Mononuclear cell (primary cell): ENCODE measurements at places on chromosomes 1 and 21. TPM values are rescaled to one million over a fixed set of nuclear protein-coding genes. Genes with fewer than 3 reads are reported as not detected.

The SYT14 gene
- total RNA-seq = under 0.01 TPM

The TSPAN2 gene
- total RNA-seq = 2.6 TPM

The CLCNKA gene
- not detected for total RNA-seq

The OLFML3 gene
- total RNA-seq = 4.1 TPM

The TMEM269 gene
- total RNA-seq = 1.0 TPM

The FCRL1 gene
- 25.5 TPM for total RNA-seq

The IVL gene
- not detected for total RNA-seq

The ZNF593OS gene
- not detected for total RNA-seq

The OR2L5 gene
- total RNA-seq = not detected

The SEMA6C gene
- 0.52 TPM for total RNA-seq

The OPRD1 gene
- not detected for total RNA-seq

The KCNN3 gene
- total RNA-seq = 0.21 TPM

The C1orf94 gene
- total RNA-seq = not detected

The OR2G6 gene
- total RNA-seq = 0.10 TPM

The USF1 gene
- total RNA-seq = 86.8 TPM

The VAV3 gene
- 41.1 TPM for total RNA-seq

The E2F2 gene
- total RNA-seq = 2.7 TPM

The PRKCZ gene
- total RNA-seq = 4.6 TPM

The CADM3 gene
- 0.10 TPM for total RNA-seq

The EXTL1 gene
- total RNA-seq = under 0.01 TPM

The ZNF697 gene
- 4.1 TPM for total RNA-seq

The OR2AK2 gene
- total RNA-seq = 0.10 TPM

The AIRE gene
- total RNA-seq = 0.10 TPM
